ENCODE measurements at places on chromosomes 11 and 22.

DNA sequence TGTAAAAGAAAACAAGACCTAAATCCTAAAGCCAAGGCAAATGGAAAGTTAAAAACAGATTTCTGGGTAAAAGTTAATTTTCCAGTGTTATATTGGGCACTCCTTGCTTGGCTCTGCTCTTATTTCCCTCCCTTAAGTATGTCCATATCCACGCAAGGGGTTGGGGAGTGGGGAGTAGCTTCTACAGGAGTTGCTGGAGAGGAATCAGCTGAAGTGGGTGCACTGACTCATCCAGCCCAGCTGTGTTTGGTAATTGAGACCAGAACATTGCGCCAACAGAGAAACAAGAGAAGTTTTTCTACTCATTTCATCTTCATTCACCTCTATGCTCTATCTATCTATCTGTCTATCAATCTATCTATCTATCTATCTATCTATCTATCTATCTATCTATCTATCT, 298.4 kb upstream of the PDGFD start:
- no peak for DNase-seq

DNA sequence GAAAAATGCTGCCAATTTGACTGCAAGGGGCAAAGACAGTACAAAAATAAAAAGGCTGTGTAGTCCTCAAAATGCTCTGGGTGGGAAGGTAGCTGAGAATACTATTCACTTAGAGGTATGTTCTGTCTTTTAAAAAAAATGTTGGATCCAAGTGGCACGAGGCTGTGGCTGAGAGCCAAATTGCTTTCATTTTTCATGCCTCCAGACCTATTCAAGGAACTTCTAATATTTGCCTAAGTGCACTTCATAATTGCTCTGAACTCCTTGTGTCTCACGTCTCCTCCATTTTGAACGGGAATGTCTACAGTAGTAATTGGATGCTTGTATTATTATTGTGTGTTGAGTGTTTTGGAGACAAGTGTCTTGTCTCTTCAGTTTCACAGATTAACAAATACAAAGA, 19.1 kb upstream of the SLC22A25 start:
- DNase-seq: no peak

- DNase-seq: peak; percentile 70
Observed at GRCh38 chr11:61679893-61680621, at the start of gene DAGLA. Gene DAGLA (plus strand): TSS chr11:61680391. CDS start chr11:61720156, 39,765 bp downstream.

DNA sequence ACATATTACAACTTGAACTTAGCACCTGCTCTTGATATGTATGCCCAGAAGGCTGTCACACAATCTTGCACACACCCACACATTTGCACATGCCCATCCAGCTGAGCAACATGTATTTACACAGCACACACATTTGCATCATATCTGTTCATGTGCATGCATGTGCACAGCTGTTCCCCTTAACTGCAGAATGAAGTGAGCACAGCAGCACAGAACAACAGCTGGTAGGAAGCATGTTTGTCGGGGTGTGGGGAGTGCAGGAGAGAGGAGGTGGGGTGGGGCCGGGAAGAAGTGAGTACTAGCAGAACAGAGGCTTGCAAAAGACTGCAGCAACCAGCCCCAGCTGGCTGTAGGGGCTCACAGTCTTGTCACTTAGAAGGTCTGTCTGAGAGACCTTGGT, 296.5 kb downstream of the KIRREL3 start:
- DNase-seq: no peak

DNA sequence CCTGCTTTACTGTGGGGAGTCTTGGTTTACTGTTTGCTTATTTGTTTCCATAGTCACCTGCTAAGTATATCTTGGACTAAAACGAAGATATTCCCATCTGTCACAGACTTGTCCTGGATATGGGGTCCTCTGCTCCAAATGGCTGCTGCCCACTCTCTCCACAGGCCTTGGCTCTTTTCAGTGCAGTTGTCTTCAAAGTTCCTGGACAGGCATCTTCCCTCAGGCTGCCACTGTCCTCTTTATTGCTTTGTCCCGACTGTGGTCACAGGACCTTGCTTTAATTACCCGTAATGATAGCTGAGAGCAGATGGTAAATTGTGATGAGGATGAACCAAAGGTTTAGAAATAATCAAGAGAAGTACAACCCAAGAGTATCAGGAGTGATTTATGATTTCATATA, 713.9 kb upstream of the CCDC179 start:
- DNase-seq: no peak

- DNase-seq: no peak
Observed at GRCh38 chr11:8261921-8262551, 1.6 kb downstream of the LMO1 start.

DNA sequence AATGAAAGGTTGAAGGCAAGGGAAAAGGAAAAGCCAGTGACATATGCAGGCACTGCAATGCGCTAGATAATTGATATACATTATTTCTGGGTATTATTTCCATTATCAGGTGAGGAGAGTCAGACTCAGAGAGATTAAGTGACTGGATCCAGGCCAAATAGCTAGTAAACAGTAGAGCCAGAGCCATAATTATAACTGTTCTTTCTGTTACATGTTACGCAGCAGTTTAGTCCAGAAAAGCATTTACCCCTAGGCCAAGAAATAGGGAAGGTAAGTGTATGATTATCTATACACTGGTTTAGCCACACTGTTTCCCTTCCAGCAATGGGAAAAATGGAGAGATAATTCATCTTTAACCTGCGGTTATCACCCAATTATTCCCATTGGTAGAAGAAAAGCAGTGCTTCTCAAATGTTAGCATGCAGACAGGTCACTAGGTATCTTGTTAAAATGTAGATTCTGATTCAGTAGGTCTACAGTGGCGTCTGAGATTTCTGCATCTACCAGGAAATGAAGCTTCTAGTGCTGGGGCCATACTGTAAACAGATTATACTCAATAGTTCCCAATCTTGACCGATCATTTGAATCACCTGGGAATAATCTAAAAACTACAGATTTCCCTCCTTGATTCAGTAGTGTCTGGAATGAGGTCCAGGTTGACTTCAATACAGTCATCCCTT, 69.4 kb downstream of the RBFOX2 start:
- no peak for DNase-seq

DNA sequence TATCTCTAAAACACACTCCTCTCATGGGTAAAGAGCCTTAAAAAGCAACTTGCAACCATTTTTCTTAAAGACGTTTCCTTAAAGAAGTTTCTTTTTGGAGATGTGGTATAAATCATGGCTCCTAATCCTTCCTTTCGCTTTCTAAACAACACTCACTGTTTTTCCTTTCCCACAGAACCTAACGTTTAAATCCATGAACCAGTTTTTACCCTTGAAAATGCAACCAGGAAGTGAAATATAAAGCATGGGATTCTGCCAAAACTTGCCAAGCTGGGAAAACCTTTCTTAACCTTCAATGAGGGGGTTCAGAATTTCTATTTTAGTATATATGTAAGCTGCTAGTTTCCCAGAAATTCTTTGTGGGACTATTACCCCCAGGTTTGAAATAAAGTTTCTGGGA, 8.6 kb downstream of the PLEKHA7 start:
- DNase-seq: no peak

DNA sequence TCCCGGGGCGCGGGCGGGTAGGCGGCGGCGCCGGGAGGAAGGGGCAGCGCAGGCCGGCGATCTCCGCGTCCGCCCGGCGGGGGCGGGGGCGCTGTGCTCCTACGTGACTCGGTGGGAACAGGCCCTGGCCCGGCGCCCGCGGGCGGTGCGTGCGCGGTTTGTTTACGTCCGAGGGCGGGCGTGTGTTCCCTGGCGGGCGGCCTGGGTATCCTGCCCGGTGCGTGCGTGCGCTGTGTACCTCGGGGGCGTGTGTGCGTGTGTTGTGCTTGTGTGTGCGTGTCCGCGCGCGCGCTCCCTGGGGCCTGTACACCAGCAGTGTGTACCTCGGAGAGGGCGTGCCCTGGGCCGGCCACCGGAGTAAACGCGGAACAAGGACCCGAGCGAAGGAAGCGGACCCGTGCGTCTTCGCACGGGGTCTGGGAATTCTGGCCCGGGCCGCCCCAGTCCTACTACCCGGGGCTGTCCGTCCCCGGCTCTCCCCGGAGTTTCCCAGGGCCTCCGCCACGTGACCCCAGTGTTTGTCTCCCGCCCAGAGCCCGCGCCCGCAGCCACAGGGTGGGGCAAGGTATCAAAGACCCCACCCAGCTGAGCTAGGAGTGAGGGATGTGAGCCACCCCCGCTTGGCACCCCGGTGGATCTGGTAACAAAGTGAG, 769 bp downstream of the MAFF start:
- peak; percentile 89 for DNase-seq

GRCh38 chr11:92659793-92660192, 309.7 kb upstream of the MTNR1B start:
- no peak for DNase-seq

GRCh38 chr11:2507945-2508749, 63.3 kb downstream of the KCNQ1 start:
- DNase-seq: no peak

DNA sequence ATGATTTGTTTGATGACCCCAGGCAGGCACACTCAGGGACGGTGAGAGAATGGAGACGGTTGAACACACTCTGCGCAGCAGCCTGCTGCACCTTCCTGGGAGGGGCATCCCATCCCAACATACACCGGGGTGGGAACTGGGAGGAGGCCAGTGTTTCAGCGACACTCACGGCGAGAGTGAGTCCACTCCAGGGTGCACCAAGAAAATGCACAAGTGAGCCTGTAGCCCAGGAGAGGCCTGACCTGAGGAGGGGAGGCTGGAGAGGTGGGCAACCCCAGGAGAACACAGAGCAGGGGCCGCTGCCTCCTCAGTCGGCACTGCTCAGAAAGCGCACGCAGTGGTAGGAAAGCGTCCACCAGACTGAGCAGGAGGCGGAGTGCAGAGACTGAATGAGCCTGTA, 54.5 kb downstream of the IGF2 start:
- DNase-seq: no peak

GRCh38 chr11:115892016-115892415, 387.8 kb upstream of the CADM1 start:
- DNase-seq: no peak

DNA sequence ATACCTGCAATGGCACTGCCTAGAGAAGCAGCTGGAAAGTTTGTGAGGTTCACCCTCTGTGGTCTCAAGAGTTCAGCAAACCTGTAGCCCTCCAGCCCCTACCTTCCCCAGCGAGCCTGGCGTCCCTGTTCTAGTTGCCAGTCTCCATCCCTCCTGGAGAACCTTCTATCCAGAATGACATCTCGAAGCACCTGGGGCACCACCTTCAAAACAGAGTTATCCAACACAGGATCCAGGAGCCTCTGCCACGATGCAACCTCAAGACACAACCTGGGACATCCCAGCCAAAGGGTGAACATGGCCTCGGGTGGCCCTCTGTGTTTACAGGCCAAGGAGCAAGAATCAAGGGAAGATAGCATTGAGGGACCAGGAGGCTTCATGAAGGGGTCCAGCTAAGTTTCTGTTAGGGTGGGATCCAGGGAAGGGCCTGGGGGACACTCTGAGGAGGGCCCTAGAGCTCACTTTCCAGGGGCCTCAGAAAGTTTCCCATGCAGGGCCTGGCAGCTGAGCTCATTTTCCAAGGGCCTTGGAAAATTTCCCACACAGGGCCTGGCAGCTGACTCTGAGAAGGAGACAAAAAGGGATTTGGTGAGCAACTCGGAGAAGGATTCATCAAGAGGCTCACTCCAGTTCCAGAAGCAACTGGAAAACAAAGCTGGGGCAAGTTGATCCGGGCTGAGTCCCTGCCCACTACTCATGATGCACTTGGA, 36.9 kb upstream of the SYT13 start:
- no peak for DNase-seq

- DNase-seq: no peak
Observed at GRCh38 chr11:113138731-113139130, 175.7 kb upstream of the TTC12 start.

GRCh38 chr11:128058580-128059208, 528.7 kb downstream of the ETS1 start:
- DNase-seq: no peak

DNA sequence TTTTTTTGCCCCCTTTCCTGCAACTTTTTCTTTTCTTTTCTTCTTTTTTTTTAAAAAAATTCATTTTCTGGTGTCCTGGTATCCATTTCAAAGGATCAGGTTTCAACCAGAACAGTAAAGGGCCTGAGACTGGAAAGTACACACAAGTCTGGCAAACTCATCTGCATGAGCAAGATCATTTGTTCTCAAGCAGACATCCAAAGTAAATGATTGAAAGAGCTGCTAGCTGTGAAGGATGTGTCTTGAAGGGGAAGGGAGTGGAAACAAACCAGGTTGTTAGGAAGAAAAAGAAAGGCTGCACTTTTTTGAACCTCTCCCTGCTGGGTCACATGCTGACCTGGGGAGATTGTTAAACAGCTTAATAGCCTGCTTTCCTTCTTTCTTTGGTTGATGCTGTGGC, 5.3 kb downstream of the YAP1 start:
- no peak for DNase-seq

- peak; percentile 60 for DNase-seq
Observed at GRCh38 chr22:21712751-21713427, 22.7 kb downstream of the YPEL1 start.

GRCh38 chr22:43398246-43398645, 13.6 kb upstream of the MPPED1 start:
- no peak for DNase-seq

GRCh38 chr11:118106789-118107335, 20.1 kb upstream of the SMIM35 start:
- no peak for DNase-seq

DNA sequence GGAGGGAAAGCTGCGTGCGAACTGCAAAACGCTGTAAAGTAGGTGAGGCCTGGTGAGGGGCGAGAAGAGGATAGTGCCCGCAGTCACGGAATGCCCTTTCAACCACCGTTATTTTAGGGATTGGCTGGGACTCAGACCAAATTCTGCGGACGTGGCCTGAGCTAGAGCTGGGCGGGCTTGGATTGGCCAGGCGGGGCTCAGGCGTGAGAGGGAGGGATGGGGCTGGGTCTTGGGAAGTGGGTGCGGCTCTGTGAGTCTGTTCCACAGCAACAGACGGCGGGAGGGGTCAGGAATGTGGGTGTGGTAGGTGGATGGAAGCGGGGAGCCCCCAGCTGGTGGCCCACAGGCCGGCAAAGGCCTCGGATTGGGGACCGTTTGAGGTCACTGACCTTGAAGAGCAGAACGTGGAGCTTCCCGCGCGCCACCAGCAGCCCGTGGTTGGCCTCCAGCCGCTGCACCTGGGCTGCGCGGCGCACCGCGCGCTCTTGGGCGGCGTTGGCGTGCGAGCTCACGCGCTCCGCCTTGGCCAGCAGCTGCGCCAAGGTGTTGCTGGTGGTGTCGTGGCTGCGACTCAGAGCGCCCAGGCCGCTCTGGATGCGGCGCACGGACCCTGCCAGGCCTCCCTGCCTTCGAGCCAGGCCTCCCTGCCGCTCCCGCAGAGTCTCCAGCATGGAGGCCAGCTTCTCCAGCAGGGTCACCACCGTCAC, 444 bp downstream of the CAVIN3 start:
- DNase-seq: peak; percentile 96

- no peak for DNase-seq
Observed at GRCh38 chr11:65634109-65634436, 3.8 kb upstream of the SIPA1 start.

DNA sequence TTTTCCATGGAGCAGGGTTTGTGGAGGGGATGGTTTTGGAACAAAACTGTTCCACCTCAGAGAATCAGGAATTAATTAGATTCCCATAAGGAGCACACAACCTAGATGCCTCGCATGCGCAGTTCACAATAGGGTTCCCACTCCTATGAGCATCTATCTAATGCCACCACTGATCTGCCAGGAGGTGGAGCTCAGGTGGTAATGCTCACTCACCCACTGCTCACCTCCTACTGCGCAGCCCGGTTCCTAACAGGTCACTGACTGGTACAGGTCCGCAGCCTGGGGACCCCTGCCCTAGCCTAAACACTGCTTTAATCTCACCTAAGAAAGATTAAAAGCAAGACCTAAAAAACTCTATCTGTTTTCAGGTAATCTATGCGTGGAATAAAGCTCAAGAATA, 553.0 kb downstream of the JRKL start:
- DNase-seq: no peak

GRCh38 chr11:64181506-64182411, 4.2 kb upstream of the STIP1 start:
- peak; percentile 93 for DNase-seq
